ENCODE measurements at places on chromosomes 3 and 15. TPM values are rescaled to one million over a fixed set of nuclear protein-coding genes. Genes with fewer than 3 reads are reported as not detected.

TMEM158 gene
- 0.23 TPM for total RNA-seq

SV2B gene
- 0.16 TPM for total RNA-seq

KAT2B gene
- total RNA-seq: 58.5 TPM

DOCK3 gene
- 1.5 TPM for total RNA-seq

POLQ gene
- 0.38 TPM for total RNA-seq

CHRM5 gene
- total RNA-seq: not detected

INSYN1 gene
- not detected for total RNA-seq

TUSC7 gene
- total RNA-seq: not detected

DNA sequence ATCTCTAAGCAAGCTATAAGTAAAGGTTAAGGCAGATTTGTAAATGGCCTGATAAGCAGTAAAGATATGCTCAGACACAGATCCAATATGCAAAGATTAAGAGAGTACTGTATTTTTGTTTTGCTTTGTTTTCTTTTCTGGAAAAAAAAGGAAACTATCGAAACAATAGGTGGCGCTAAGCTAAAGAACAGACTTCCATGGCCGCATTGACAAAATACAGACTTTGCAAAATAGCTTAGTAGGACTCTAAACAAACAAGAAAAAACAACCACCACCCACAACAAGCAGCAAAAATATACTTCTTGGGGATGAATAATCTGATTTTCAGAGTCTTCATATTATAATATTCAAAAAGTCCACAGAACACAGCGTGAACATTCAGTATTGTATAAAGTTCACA is 758.4 kb upstream of the ROBO1 start:
- no peak for DNase-seq

DNA sequence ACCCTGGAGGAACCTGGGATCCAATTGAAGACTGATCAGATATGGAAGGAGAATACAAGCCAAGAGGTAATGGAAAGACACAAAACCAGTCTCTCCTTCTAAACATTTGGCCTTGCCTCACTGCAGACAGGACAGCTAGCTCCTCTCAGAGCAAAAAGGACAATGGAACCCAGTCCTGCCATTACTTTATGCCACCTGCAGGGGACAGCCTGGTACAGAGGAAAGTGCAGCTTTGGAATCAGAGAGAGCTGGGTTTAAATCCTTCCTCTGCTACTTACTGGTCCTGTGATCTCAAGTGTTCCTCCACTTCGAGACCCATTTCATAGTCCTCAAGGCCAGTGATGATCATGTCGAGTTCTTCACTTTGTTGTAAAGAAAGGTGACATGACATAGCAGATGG is 159.4 kb upstream of the SMAD3 start:
- DNase-seq: no peak

DNA sequence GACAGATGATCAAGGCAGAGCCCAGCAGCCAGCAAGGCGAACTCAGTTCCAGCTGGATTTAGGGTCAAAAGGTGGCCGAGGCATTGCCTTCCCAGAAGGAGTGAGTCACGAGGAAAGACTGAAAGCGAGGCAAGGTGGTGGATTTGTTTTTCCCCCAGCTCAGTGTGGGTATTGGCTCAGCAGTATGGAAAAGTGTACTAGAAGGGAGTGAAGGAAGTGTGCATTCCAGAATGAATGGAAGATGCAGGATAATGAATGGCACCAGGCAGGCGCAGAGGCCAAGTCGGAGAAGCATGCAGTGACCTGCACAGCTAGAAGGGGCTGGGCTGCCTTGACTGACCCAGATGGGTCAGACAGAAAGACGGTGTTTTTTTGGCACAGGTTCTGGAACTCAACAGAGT is 46.3 kb downstream of the FOXP1 start:
- DNase-seq: no peak

- no peak for DNase-seq
Measured at GRCh38 chr3:13234666-13235065, 161.4 kb upstream of the IQSEC1 start.

DNA sequence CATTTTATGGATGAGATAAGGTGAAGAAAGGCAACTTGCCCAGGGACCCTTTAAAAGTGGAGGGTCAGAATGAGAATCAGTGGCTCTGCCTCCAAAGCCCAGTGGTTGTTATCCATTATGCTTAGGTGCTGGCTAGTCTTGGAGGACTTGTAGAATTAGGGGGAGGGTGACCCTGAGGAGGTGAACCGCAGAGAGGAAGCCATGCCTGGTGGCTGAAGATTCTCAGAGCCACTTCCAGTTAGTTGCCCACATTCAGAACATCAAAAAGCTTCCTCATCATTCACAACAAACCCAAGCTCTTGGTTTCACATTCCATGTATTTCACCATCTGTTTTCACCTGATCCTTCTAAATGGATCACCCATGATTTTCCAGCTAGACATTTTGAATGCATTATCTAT is 11.2 kb downstream of the EBLN2 start:
- DNase-seq: no peak

- DNase-seq: no peak
Measured at GRCh38 chr3:71310359-71310979, 273.1 kb downstream of the FOXP1 start.

- no peak for DNase-seq
Measured at GRCh38 chr15:94002041-94002440, 229.3 kb upstream of the MCTP2 start.

DNA sequence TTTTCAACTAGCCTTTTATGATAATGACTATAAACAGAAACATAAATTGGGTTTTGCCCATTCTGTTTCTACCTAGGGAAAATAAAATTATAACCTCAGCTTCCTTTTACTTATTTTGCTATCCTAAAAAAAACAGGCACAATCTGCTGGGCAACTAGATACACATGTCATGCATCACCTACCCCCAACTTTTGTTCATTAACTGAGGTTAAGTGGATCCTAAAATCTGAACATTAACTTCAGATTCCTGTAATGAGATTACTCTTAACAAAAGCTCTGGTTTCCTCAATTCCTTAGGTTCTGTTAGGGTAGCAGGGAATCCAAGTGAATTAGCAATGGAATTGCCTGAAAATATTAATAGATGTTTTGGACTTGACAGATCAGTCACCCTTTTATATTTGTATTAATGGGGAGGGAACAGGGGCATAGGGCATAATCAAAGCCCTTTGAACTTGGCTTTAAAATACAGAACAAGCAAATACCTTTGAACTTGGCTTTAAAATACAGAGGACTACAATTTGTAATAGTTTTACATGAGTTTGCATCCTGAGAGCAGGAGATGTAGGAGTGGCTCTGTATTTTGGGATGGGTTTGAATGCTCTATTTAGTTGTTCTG is 106.6 kb downstream of the FEZF2 start:
- DNase-seq: no peak

- DNase-seq: peak; percentile 22
Measured at GRCh38 chr3:69161587-69162307, 39.4 kb upstream of the LMOD3 start.

DNA sequence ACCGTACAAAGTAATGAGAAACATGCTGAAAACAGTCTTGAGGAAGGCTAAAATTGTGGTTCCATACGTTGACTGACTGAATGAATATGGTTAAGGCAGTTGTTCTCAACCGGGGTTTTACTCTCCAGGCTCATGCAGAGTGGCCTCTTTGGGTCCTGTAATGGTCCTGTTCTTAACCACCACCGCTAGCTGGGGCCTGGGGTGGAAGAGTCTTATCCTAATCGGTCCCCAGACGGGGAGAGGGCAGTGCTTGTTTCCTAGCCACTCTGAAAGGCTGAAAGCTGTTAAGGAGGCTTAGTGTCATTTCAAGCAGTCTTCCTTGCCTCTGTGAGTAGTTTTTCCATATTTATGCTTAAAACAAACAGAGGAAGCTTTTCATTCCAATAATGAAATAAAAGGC is 32.0 kb downstream of the SELENOT start:
- DNase-seq: no peak

DNA sequence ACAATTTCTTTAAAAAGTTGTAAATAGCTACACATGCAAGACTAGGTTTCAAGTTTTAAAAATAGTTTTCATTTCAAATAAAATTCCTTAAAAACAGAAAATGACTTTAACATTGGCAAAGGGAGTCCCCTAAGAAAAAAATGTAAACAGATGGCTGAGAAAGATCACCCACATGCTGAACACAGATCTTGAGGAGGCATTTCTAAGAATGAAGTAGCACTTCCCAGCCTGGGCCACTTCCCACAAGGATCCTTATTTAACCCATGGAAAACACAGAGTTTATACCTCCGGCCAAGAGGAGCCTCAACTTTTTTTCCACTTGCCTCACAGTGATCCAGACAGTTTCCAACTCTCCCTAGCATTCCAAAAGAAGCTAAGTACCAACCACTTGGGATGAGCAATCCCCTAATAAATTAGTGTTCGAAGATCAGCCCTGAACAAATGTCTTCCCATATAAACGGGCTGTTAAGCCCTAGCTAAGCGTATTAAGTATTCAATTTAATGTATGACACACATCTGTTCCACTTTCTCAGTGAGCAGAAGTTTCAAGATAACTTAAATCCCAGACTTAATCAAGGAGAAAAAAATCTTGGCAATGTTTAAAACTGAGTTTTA is 61.4 kb downstream of the GADL1 start:
- DNase-seq: no peak

- no peak for DNase-seq
Measured at GRCh38 chr3:141681390-141681780, 56.7 kb upstream of the RNF7 start.

- no peak for DNase-seq
Measured at GRCh38 chr3:73052857-73053256, 8.6 kb upstream of the EBLN2 start.

DNA sequence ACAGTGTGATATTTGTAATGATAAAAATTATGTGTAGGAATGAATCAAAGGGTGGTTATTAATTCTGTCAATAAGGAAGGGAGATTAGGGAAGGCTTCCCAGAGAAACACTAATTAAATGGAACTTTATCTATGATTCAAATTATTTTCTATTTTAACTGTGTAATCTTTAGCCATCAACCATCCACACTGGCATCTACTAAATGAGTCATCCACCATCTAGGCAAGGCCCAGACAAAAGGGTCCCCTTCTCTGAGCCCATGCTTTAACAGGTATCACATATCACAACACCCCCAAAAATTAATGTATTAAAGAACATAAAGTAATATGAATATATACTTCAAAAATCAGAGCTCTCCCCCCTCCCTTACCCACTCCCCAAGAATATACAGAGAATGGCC is 19.9 kb upstream of the TPM1 start:
- no peak for DNase-seq

GRCh38 chr3:124132813-124133212 is 140.9 kb upstream of the ROPN1 start:
- no peak for DNase-seq
